Fibroblast of skin of left biceps (primary cell): ENCODE measurements at places on chromosomes 13 and 19.
A peak's percentile ranks its signal among the peaks of the same experiment; 100 is the strongest.

- DNase-seq: peak; percentile 44
Observed at GRCh38 chr13:97359181-97360057, 74.5 kb upstream of the RAP2A start.

GRCh38 chr19:19356500-19356899 lies 35.9 kb downstream of the MAU2 start:
- DNase-seq: no peak

DNA sequence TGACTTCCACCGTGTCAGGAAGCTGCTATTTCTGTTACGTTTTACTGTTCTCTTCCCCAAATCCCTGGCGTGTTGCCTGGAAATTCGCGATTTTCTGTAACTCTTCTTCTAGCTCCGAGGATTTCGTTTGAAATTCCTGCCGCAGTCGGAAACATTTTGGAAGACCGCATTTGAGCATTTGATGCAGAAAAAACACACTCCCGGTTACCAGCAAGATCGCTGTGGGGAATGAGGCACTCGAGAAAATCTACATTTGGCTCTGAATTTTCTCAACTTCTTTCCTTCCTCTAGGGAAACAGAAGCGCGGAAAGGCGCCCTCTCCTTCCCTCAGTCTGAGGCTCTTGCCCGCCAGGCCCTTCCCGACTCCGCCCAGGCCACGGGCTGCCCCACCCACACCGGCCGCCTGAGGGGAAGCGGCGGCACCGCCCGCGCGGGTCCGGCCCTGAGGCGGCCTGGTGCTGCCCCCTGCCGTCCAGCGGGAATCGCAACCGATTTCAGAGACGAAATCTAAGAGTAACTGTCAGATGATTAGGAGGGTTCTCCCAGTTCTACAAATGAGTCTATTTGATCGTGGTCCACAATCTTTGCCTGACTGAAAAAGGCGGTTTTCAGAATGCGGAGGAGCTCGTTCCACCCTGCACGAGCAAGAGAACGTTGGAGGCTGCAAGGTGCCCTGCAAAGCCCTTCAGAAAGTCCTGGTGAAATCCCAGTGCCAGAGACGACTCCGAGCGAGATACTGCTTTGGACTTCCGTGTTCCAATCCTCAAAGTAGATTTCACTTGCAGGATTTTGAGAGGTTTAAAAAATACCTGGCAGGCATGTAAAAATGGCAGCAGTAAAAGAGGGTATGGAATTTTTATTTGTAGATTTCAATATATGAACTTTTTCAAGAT lies 18.4 kb upstream of the TUBGCP3 start:
- peak; percentile 55 for DNase-seq

- no peak for DNase-seq
Observed at GRCh38 chr13:43687038-43687437, 99.7 kb downstream of the ENOX1 start.

DNA sequence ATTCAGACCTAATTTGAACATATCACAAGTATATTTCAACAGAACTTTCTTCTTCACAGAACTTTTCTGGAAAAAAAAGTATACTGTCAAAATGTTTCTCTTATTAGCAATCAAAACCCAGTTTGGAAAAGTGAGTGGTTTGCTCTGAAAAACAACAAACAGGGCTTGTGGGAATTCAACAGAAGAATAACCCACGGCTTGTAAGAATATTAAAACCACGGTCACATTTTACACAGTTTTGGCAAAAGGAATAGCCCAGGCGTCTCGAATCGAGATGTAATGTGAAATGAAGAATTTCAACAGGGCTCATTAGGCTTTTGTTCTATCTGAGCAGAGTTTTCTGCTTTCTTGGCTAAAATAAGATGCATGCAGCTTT lies 70.7 kb downstream of the COL4A2 start:
- DNase-seq: no peak

DNA sequence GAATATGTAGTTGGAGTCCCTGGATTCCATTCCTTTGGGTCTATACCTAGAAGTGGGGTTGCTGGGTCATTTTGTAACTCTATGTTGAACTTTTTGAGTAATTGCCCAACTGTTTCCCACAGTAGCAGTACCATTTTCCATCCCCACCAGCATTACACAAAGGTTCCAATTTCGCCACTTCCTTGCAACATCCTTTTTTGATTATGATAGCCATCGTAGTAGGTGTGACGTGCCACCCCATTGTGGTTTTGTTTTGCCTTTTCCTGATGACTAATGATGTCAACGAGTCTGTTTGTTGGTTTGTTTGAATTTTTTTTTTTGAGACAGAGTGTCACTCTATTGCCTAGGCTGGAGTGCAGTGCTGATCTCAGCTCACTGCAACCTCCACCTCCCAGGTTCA lies 3.3 kb upstream of the PEX11G start:
- no peak for DNase-seq

DNA sequence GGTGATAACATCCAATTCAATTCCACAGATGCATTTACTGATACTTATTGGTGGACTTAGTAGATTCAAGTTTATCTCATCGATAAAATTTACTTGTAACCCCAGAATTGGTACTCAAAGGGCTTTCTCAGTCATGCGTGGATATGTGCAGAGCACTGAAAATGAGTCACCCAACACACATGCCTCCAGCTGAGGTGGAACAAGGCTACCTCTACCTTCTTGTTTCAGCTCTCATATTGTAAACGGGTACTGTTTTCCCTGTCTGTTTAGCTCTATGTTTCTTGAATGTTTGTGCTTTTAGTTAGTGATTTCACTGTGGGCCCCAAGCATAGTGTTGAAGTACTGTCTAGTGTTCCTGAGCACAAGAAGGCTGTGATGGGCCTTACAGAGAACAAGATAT lies 1.5 kb downstream of the LRRC63 start:
- no peak for DNase-seq

DNA sequence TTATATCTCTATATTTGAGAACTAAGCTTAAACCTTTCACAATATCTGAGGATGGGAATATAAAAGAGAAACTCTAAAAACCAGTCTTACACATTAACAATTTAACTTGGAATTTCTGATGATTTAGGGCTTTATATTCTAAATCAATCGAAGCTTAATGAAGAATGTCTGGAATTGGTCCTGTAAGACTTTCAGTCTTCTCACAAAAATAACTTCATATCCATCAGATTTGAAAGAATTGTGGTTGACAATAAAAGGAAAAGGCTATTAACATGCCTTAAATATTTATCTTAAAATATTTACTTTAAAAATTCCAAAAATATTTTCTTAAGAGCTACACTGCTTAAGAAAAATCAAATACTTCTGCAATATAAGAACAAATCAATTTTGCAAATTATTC lies 27.3 kb downstream of the MYCBP2 start:
- no peak for DNase-seq

GRCh38 chr19:47093254-47093653 lies 20.3 kb downstream of the ZC3H4 start:
- DNase-seq: no peak

DNA sequence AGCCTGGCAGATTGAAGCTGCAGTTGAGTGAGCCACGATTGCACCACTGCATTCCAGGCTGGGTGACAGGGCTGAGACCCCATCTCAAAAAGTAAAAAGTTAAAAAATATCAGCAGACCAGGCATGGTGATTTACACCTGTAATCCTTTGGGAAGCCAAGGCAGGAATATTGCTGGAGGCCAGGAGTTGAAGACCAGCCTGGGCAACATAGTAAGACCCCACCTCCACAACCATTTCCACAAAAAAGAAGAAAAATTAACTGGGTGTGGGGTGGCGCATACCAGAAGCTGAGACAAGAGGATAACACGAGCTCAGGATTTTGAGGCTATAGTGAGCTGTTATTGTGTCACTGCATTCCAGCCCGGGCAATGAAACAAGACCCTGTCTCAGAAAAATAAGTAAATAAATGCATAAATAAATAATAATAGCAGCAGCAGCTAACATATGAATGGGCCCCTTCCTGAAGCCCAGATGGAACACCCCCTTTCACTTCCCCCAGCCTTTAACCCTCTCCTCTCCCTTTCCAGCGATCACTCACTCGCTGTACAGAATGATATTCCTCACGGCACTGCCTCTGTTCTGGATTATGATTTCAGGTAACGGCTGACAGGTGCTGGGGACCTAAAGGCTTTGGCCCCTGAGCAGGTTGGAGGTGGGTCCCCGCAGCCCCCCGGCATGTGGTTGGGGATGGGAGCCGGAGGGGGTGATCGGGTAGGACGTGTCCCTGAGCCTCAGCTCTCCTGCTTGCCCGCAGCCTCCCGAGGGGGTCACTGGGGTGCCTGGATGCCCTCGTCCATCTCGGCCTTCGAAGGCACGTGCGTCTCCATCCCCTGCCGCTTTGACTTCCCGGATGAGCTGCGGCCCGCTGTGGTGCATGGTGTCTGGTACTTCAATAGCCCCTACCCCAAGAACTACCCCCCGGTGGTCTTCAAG lies 3.2 kb downstream of the MAG start:
- no peak for DNase-seq

GRCh38 chr13:114118511-114119123 lies 13.8 kb downstream of the RASA3 start:
- DNase-seq: no peak

DNA sequence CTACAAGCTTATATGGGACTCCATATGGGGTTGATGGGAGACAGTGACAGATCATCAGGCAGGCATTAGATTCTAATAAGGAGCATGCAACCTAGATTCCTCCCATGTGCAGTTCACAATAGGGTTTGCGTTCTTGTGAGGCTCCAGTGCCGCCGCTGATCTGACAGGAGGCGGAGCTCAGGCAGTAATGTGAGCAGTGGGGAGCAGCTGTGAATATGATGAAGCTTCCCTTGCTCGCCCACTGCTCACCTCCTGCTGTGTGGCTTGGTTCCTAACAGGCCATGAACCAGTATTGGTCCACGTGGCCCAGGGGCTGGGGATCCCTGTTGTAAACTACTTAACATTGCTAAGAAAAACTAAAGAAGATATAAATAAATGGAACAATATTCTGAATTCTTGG lies 378.4 kb downstream of the KCNRG start:
- DNase-seq: no peak

DNA sequence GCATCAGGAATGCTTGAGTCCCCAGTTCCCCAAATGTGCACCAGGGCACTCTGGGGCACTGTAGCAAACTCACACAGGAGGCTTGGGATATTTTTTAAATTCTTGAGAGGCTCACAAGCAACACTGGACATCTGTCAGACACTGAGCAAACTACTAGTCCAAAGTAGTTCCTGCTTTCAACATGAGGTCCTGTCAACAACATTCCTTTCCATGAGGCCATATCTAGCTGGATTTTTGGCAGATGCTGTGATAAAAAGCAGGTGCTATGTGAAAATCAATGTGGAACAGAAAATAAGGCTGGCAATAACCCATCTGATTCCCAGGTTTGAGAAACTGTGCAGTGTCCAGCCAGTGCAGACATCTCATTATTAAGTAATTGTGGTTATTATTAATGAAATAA lies 50.5 kb downstream of the STARD13 start:
- peak; percentile 70 for DNase-seq

DNA sequence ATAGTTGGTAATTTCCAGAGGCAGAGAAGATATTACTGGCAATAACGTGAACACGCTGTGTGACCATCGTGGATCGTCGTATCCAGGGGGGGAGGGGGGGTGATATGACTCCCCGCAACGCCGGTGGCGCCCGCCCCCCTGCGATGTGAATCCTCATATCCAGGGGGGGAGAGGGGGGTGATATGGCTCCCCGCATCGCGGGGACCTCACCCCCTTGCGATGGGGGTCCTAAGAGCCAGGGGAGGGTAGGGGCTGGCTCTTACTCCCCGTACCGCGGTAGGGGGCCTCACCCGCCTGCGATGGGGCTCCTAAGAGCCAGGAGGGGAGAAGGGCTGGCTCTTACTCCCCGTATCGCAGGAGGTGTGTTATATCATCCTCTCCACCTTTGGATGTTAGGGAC lies 31.3 kb upstream of the RGCC start:
- no peak for DNase-seq

- DNase-seq: no peak
Observed at GRCh38 chr19:10690341-10690781, 10.9 kb upstream of the QTRT1 start.

DNA sequence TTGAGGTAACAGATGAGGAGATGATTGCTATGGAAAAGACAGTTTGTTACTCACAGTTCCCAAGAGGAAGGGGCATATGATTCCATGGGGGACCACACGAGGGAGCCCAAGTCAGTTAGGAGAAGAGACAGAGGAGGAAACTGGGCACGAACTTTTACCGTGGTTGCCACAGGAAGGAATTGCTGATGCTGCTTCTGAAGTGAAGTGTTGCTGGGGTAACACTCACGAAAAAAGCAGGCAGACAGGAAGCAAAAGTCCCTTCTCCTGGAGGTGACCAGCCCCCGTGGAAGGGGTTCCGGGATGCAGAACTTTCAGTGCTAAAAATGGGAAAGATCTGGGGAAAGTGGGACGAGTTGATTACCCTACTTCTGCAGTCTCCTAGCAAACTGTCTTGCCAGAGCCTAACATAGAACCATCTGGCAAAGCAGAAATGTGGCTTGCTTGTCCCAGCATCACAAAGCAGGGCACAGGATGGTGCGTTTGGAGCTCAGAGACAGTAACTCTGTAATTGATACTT lies 35.4 kb upstream of the MAP3K10 start:
- no peak for DNase-seq

DNA sequence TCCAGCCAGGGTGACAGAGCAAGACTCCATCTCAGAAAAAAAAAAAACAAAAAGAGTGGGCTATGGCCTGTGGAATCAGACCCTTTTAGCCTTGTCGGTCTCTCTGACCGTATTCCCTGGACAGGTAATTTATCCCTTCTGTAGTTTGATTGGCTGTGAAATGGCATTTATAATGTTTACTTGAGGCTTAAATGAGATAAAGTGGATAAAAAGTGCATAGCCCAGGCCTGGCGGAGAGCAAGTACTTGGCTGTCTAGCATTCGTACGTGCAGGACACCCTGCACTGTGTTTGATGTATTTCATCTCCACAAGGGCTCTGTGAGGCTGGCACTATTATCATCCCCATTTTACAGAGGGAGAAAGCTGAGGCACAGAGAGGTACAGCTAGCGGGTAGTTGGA lies 7.0 kb downstream of the NTN5 start:
- DNase-seq: no peak

DNA sequence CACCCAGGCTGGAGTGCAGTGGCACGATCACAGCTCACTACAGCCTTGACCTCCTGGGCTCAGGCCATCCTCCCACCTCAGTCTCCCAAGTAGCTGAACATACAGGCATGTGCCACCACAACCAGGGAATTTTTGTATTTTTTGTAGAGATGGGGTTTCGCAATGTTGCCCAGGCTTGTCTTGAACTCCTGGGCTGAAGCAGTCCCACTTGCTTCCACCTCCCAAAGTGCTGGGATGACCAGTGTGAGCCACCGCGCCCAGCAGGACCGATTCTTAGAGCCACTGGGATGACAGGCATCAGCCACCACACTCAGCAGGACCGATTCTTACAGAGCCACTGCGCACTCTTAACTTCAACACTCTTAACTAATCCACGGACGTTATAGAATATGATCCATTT lies 54.9 kb upstream of the RANBP3 start:
- DNase-seq: no peak

DNA sequence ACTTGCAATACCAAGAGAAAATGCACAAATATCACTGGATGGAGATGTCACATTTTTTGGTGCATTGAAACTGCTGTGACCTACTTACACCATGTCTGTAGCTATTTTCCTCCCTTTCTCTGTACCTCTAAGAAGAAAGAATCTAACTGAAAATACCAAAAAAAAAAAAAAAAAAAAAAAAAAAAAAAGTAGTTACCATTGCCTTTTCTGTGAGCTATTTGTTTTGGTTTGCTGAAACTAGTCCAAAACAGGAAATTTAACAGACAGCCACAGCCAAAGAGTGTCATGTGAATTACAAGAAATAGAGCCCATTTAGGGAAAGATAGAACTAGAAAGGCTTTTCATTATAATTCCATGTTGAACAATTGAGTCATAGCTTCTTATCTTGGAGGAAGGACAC lies 37.3 kb downstream of the TNFSF13B start:
- no peak for DNase-seq

GRCh38 chr13:84686973-84687372 lies 804.7 kb upstream of the SLITRK1 start:
- no peak for DNase-seq

- DNase-seq: no peak
Observed at GRCh38 chr13:76020421-76020955, 384.4 kb downstream of the LMO7 start.
